Activated T-helper 9 cell treated with anti-CD3 and anti-CD28 coated beads, Interleukin-2, amount 50 U/mL, for 16 hours (primary cell): ENCODE measurements at places on chromosomes 3 and 15.
A peak's percentile ranks its signal among the peaks of the same experiment; 100 is the strongest.

DNA sequence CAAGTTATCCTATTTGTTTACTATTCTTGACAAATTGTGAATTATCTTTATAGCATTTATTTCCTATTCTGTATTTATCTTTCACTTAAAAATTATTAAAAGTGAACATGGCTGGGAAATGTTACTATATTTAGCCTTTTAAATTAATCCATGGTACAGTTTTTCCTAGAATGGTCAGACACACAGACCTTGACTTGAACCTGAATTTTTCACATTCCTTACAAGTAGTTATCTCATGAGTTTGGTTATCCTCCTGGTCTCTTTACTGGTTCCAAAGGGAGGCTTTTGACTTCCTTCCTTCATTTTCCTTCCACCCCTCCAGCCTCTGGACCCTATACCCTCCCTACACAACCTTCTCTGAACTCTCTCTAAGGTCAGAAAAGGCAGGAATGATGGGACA, 280.6 kb downstream of the SATB1 start:
- DNase-seq: no peak

- no peak for DNase-seq
Measured at GRCh38 chr15:50884540-50884939, 23.9 kb upstream of the AP4E1 start.

- DNase-seq: no peak
Measured at GRCh38 chr3:132088291-132088690, 53.5 kb upstream of the CPNE4 start.

DNA sequence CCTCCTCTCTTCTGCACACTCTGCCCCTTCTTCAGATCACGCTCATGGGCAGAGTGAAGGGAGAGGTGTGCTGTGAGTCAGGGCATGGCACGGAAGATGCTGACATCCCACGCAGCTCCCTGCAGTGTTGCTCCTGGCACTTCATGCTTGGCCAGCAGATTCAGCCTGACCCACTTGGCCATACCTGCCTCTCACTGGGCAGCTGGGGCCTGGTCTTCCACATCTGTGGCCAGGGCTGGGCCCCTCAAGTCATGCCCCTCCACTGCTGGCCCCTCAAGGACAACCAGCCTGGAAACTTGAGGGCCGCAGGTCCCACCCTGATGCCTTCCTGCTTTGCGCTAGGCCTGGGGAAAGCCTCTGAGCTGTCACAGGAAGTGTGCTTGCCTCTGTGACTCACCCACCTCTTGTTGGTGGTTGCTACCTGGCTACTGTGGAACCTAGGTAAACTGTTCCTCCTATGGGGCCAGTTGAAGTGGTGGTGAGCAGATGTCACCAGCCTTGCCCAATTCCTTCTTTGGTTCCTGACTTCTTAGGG, 48.7 kb downstream of the BSN start:
- DNase-seq: peak; percentile 27

DNA sequence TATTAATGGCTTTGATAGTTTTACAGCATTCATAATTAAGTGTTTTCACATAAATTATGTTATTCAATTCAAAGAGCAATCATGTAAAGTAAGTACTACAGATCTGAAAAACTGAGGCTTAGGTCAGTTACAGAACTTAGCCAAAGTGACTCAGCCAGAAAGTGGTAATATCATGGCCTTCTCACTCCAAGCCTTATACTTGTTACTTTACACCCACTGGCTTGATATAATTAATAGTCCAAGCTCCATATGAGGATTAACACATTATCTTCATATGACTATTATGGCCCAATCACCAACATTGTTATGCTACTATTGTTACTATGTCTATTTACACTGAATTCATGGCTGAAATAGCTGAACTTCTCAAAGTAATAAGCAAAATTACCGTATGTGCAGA, 50.7 kb downstream of the TIGIT start:
- no peak for DNase-seq

DNA sequence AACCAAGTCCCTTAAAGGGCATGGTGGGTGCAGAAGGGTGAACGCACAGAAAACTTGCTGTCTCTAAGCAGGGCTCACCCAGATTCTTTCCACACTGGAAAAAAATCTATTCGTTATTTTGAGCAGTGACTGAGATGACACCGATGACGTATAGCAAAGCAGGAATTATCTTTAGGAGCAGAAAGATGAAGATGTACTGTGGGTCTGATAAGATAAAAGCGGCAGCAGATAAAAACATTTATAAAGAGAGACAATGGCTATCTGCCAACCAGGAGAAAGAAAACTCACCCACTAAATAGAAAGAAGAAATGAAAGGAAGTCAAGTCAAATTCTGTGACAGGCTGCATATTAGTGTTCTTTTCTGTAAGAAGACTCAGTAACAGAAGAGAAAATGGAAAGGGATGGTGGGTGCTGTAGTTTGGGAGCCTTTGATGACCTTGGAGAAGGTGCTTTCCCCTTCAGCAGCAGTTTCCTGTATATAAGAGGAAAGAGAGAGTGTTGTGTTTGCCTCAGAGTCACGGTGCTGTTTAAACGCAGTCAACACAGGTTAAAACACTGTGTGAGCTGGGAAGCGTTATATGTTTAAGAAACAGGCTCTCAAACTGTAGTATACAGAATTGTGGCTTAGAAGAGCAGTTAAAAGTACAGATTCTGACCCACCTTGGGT, 111.6 kb downstream of the AQP9 start:
- DNase-seq: no peak

- no peak for DNase-seq
Measured at GRCh38 chr3:27623085-27623753, 98.9 kb downstream of the EOMES start.

DNA sequence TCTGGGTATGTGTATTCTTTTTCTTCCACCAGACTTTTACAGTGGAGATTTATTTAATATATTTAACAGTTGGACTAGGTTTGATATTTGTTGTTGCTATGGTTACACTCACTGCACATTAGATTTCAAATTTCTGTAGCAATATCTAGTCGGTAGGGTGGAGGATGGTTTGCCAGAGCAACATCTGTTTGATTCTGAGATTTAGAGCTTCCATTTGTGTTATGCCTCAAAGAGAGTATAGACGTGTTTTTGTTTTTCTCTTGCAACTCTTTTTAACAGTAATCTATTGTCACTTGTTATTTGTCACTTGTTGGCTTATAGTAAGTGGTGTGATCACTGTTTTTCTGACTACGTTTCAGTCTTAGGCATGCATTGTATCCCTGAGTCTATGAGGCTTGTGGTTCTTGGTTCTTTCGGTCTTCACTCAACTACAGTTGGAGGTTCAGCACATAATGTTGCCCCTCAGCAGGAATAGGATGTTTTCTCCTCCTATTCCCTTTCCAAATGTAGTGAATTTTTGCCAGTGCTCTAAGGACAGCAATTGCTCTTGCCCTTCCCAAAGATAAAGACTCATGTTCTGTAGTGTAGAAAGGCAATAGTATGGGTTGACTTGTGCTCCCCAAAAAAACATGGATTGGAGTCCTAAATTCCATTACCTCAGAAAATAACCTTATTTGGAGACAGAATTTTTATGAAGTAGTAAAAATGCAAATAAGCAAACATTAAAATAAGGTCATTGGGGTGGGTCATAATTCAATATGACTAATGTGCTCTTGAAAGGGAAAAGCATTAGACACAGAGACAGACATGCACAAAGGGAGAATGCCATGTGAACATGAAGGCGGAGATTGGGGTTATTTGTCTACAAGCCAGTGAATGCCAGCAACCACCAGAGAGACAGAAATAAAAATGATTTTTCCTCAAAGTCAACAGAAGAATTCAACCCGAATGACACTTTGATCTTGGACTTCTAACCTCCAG, 692.1 kb downstream of the DIPK2A start:
- DNase-seq: no peak

DNA sequence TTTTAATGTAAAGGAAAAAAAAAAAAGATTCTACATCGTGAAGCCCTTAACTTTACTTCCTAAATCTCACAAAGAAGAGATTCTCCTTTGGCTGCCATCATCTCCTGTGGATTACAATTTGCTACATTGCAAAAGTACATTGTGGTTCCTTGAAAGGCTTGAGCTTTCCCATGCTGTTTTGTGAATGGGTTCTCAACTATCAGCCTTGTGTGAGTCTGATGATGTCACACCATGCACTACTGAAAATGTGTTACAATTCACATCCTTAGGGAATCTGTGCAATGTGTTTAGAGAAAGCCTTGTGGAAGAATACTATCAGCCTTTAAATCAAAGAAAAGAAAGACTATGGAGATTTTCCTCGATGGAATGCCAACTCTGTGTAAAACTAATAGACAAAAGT, 510.0 kb upstream of the ALCAM start:
- DNase-seq: no peak

GRCh38 chr15:72397796-72398588, at the start of gene TMEM202:
Gene TMEM202, plus strand, starts transcription at chr15:72398305. Its CDS starts 22 bp downstream, at chr15:72398327.
- no peak for DNase-seq

DNA sequence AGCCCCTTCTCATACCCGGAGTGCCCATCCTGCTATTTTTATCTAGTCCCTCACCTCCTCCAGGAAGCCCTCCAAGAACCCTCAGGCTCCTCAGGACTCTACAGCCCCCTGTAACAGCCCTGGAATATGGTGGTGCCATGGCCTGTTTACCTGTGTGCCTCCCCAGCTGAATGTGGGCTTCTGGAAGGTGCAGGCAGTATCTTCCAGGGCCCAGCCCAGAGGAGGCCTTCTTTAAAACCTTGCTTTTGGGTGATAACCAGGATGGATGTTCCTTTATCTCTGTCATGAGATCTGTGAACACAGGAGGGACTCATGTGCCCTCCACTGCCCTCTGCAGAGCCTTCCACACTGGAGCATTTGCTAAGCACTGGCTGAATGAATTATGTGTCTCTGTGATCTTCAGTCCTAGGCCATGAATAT, 36.7 kb upstream of the MRPS22 start:
- no peak for DNase-seq

DNA sequence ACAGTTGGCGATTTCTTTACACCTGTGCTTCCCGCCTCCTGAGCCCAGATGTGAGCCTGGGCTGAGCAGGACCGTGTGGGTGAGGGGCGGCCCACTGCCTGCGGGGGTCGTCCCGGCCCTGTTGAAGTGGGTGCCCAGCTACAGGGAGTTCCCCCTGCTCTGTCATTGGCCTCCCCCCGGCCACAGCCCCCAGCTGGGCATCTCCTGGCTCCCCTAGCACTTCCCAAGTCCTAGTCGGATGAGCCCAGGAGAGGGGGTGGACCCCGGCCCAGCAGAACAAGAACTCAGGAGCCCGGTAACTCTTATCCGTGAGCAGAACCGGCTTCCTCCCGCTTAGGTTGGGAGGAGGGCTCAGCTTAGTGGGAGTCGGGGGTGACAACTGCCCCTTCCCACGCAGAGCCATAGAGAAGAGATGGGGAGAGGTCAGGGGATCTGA, 757 bp downstream of the PAQR5 start:
- no peak for DNase-seq

DNA sequence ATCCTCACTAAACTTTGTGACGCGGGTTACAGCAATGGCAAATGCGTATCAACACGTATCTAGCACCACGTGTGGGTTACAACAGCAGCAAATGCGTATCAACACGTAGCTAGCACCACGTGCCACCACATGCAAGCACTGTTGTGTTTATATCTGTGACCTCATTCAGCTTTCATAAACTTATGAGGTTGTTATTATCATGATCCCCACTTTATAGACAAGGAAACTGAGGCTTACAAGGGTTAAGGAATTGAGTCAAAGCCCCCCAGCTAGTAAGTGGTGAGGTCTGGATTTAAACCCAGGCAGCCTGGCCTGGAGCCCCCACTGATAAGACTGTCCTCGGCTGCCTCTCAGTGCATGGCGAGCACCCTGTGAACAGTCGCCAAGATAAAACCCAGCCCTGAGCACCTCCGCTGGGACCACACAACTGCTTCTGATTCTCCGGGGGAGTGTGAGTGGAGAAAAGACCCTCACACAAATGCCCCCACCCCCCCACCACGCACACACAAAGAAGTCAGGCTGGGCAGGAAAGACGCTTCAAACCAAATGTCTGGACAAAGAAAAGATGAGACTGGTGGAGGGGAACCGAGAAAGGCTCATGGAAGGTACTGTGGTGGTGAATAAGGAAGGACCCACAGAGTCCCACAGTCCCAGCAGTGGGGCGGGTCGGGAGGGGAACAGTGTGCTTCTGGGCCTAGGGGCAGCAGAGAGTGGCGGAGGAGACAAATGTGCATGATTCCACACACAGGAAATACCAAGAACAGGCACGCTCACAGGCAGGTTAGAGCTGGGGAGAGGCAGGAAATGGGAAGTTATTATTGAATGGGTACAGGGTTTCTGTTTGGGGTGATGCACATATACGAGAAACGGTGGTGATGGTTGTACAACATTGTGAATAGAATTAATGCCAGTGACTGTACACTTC, 173.4 kb downstream of the XXYLT1 start:
- no peak for DNase-seq

GRCh38 chr3:183782576-183783276, 42.7 kb downstream of the MAP6D1 start:
- no peak for DNase-seq

DNA sequence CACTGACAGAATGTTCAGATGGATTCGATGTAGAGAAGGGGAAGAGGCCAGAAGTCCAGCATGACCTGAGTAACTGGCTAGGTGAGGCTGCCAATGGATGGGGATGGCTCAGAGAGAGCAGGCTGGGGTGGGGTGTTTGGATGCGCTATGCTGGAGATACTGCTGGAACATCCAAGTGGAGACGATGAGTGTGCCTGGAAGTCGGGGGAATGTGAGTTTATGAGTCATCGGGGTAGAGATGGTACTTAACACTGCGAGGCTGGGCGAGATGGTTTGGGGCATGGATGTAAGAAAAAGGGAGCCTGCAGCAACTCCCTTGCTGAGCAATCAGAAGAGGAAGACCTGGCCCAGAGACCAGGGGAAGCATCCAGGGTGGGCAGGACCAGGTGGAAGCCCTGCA, 180.7 kb downstream of the SLCO3A1 start:
- DNase-seq: no peak

DNA sequence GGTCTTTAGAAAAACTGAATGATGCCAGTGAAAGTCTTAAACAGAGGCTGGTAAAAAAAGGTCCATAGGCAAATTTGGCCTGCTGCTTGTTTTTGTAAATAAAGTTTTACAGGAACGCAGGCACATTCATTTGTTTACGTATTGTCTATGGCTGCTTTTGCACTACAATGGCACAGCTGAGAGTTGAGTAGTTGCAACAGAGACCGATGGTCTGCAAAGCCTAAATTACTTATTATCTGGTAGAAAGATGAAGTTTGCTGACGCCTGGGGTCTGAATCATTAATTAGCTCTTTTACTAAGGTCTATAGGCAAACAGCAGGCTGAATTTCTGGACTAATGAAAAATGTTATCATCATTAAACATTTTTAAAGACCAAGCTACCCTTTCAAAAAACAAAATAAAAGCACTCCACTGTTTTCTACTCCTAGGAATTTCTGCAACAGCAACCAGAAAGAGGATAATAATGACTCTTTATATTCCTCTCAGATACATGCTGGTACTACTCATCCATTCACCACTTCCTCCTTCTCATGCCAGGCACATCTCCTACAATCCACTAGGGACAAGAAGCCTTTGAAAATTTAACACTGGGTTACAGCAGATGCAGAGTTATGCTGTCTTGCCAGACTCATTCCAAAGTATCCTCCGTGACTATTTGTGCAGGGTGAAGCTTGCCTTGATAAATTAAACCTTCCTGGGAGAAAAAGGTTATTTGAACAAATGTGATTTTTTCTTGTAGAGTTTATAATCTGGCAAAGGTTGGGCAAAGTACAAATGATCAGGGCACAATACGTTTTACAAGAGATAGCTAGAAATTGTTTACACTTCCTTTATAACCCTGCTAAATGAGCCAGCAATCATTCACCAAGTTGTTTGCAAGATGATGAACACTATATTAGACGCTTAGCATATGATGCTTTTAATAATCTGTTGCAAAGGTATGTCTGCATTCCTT, 6.0 kb downstream of the GATM start:
- DNase-seq: no peak

GRCh38 chr3:39407773-39408492, 1.4 kb downstream of the RPSA start:
- no peak for DNase-seq

- DNase-seq: no peak
Measured at GRCh38 chr3:98322101-98322500, 31.6 kb upstream of the OR5K4 start.
